Muscle of leg (tissue), 16 donors: ENCODE measurements at places on chromosomes 13 and 19. TPM values are rescaled to one million over a fixed set of nuclear protein-coding genes. Genes with fewer than 3 reads are reported as not detected.

DNA sequence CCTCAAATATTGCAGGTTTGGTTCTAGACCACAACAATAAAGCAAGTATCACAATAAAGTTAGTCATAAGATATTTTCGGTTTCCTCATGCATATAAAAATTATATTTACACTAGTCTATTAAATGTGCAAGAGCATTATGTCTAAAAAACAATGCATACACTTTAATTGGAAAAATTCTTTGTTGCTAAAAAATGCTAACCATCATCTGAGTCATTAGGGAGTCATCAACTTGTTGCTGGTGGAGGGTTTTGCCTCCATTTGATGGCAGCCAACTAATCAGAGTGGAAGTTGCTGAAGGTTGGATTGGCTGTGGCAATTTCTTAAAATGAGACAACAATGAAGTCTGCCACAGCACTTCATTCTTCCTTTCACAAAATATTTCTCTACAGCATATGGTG, 422.3 kb upstream of the GPC6 start:
- DNase-seq, result no peak

- no peak for DNase-seq
Observed at GRCh38 chr19:28224441-28224840, 988.5 kb downstream of the UQCRFS1 start.

DNA sequence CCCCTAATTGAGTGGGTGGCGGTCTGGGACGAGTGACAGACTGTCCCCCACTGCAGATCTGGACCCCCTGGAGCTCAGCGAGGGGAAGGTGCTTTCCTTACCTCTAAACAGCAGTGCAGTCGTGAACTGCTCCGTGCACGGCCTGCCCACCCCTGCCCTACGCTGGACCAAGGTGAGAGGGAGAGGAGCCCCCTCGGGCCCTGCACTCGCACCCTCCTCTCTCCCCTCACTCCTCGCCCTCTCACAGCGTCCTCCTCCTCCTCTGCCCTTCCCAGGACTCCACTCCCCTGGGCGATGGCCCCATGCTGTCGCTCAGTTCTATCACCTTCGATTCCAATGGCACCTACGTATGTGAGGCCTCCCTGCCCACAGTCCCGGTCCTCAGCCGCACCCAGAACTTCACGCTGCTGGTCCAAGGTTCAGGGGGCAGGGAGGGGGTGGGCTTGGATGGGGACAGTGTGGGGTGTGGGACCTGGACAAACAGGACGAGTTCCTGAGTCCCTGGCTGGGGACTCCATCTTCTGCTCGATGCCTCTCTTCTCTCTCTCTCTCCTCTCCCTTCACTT, 9.6 kb downstream of the BCAM start:
- no peak for DNase-seq

DNA sequence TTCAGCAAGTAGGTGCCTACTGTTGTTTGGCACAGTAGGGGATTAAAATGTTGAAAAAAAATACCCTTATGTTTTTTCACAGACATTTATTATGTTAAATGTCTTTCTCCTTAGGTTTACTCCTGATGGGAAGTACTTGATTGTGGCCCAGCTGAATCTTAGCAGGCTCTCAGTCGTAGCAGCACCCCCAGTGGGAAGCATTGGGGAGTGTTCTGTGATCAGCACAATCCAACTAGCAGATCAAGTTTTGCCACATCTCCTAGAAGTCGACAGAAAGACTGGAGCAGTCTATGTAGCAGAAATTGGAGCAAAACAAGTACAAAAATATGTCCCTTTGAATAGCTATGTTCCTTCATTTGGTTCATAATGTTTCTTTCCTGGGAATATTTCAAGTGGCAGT, 9.3 kb downstream of the NHLRC3 start:
- no peak for DNase-seq

DNA sequence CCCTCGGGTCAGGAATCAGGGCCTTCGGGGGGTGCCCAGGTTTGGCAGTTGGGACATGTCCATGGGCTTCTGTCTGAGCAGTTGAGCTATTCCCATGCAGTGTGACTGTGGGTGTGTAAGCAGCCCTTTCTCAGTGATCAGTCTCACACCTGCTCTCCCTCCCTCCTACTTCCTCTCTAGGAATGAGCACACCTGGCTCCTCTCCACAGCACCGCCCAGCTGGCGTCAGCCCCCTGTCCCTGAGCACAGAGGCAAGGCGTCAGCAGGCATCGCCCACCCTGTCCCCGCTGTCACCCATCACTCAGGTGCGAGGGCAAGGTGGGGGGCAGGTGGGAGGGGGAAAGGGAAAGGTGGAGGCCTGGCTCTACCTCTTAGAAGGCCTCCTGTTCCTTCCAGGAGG, 25.9 kb downstream of the COMP start:
- DNase-seq, result no peak

DNA sequence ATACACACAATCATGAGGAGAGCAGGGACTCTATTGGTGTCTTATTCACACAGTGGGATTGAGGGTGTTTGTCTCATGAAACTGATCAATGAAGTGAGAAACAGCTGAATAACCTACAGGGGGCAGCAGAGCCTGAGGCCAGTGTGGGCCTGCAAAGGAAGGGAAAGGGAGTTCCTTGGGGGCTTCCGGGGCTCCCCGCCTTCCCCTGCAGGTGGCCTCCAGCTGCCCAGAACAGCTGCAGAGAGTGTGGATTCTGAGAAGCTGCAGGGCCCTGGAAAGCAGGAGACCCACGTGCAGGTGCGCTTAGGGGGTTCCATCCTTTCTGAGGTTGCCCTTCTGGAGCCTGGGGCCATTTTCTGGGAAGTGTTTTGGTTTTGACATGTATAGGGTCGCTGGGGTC, 20.1 kb downstream of the ZNF763 start:
- DNase-seq, result no peak

- DNase-seq, result no peak
Observed at GRCh38 chr13:81377921-81378320, 1037.0 kb upstream of the SPRY2 start.

DNA sequence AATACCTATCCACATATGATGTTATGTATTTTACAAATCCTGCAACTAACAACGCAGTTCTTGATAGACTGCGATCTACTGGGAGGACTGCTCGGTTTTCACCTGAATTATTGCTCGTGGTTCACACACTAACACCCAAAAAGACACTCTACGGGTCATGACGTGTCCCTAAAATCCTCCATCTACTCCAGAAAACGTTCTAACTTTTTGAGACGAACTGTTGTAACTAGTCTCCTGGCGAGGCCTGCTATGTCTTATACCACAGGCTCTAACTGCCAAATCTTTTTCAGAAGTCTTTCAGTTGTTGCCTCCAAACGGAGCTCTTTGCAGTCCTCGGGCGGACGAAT, 108.2 kb downstream of the KCNRG start:
- DNase-seq, result no peak

GRCh38 chr13:75194717-75195462, 287.1 kb downstream of the TBC1D4 start:
- peak; percentile 43 for DNase-seq

DNA sequence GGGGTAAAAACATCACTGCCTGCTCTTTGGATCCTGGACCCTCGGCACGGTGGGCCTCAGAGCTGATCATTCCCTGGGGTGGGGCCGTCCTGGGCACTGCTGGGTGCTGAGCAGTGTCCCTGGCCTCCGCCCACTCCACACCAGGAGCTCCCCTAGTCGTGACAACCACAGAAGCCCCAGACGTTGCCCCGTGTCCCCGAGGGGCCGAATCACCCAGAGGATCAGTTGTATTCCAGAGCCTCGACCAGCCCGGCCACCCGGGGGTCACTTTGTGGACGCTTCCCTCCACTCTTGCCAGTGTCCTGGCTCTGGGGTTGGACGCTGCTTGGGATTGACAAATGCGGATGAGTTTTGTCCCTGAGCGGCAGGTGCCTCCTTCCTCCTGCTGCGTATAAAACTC, 10.2 kb downstream of the C2CD4C start:
- no peak for DNase-seq

DNA sequence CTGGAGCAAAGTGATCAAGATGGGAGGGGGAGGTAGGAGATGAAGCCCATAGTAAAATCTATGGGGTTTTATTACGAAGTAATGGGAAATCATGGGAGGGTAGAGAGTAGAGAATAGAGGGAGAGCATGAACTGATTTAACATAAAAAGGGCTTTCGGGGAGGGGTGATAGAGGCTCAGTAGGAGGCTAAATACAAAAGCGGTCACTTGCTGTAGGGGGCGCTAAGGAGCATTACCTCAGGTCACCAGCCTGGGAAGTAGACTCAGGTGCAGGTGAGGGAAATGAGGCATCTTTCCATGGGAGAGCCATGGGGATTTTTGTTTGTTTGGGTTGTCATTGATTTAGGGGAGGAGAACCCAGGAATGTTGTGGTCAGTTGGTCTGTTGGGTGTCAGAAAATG, 14.1 kb downstream of the KRTDAP start:
- DNase-seq, result no peak

GRCh38 chr19:39566064-39566463, 26.1 kb upstream of the EID2 start:
- DNase-seq, result no peak

DNA sequence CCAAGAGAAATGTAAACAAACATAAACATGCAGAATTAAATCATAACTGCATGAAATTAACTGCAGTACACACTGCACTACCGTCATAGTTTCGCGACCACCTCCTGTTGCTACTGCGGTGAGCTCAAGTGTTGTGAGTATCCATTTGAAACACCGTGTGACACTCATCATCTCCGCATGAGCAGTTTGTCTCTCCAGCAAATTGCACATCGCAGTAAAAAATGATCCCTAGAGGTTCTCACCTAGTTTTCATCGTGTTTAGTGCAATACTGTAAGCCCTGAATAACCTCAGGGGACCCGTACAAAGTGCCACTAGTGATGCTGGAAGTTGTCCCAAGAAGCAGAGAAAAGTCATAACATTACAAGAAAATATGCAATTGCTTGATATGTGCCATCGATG, 147.7 kb downstream of the DPF1 start:
- no peak for DNase-seq

- peak; percentile 89 for DNase-seq
Observed at GRCh38 chr13:29743201-29743786, 107.1 kb downstream of the UBL3 start.

DNA sequence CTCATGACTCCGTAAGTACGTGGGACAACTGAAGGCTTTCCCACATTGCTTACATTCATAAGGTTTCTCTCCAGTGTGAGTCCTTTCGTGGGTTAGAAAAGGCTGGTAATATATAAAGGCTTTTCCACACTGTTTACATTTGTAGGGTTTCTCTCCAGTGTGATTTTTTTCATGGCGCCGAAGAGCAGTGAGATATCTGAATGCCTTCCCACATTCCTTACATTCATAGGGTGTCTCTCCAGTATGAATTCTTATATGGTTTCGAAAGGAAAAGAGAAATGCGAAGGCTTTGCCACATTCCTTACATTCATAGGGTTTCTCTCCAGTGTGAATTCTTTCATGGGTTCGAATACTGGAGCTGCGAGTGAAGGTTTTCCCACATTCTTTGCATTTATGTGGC, 29.5 kb downstream of the ZNF490 start:
- DNase-seq, result no peak

GRCh38 chr13:67554286-67554685, 324.1 kb upstream of the PCDH9 start:
- no peak for DNase-seq

DNA sequence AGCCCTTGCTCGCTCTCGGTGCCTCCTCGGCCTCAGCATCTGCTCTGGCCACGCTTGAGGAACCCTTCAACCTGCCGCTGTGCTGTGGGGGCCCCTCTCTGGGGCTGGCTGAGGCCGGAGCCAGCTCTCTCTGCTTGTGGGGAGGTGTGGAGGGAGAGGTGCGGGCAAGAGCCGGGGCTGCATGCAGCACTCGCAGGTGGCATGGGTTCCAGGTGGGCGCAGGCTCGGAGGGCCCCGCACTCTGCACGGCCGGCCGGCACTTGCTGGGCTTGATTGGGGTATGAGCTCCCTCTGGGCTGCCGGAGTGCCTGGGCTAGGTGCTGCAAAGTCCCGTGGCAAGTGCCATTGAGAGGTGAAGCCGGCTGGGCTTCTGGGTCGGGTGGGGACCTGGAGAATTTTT, 31.7 kb upstream of the RPL21 start:
- no peak for DNase-seq

Gene SIGLEC8
- polyA plus RNA-seq, result not detected
